ENCODE measurements at places on chromosomes 11 and 22.

DNA sequence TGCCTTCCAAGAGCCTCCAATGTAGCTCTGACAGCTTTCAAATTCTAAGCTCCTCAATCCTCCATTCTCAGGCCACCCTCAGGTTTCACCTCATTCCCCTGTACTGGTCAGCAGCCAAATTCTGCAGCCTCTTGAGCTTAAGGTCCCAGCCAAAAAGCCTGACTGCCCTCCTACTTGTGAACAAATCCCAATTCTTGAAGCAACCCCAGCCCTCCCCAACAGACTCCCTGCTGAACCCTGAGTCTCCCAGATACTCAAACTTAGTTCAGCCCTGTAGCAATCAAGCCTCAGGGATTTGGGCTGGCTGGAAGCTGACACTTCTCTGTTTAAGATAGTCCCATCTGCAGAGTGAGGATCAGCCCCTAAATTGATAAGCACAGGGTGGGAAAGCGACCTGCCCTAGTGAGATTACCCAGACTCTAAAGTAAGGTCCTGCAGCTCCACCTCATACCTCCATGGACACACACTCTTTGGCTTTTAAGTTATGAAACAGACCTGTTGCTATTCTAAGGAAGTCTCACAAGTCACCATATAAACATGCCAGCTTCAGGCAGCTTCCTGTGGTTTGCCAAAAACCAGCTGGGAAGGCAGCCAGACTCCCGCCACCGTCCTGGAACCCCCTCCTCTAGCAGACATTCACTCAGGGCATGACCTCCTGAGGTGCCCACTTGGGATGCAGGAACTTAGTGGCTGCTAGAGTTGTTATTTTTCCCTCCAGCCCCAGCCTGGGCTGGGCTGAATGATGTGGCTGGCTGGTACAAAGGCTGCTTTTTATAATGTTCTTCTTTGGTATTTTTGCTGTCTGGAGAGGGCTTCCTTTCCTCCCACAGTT is 82.5 kb upstream of the PICALM start:
- no peak for DNase-seq

GRCh38 chr11:98710986-98711385 is 309.8 kb upstream of the CNTN5 start:
- DNase-seq, result no peak

DNA sequence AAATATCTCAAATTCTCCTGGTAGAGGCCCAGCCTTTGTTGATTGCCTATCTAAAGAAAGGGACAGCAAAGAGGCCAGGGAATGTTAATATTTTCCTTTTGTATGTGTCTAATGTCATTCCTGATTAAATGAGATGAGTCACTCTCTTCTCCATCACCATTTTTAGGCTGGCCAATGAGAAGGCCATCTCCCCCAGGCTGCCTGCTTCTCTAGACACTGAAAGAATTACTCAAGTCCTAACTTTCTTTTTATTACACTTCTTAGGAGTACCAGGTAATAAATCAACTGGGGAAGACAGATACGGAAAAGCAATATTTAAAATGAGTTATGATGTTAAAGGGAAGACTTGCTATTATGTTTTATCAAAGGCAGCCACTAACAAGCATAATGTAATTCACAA is 259.2 kb upstream of the SORL1-AS1 start:
- DNase-seq, result no peak

DNA sequence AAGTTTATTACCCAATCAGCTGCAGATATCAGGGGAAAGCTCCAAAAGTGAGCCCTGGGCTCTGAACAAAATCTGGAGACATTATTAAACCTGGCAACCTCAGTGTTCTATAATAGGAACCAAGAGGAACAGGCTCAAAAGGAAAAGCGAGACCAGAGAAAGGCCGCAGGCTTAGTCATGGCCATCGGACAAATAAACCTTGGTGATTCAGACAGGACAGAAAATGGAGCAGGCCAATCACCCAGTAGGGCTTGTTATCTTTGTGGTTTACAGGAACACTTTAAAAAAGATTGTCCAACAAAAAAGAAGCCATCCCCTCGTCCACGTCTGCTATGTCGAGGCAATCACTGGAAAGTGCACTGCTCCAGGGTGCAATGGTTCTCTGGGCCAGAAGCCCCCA is 7.7 kb upstream of the PANX1 start:
- DNase-seq, result no peak

DNA sequence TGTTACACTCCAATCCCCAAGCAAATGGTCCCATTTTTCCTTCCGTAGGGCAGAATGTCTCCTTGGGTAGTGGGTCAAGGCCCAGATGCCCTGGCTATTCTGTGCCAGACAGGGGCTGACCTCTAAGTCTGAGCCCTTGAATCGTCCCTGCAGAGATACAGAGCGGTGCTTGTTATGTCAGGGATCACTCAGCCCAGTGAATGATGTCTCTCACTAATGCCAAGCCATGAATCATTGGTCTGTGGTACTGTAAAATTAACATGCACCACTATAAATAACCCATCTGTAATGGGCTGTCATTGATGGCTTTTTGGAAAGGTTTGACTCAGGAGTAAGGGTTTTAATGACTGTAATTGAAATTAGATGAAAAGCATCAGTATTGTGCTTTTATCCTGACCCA is 35.3 kb upstream of the KIRREL3 start:
- DNase-seq, result no peak

- DNase-seq, result no peak
Observed at GRCh38 chr22:38843657-38844314, at the start of gene NPTXR. NPTXR (minus strand) TSS chr22:38844028.

GRCh38 chr22:17707526-17707925 is 66.7 kb downstream of the BID start:
- no peak for DNase-seq

GRCh38 chr22:20110359-20110985 is 5.4 kb upstream of the RANBP1 start:
- DNase-seq, result no peak

GRCh38 chr11:99884750-99885149 is 802.3 kb upstream of the ARHGAP42 start:
- DNase-seq, result no peak

DNA sequence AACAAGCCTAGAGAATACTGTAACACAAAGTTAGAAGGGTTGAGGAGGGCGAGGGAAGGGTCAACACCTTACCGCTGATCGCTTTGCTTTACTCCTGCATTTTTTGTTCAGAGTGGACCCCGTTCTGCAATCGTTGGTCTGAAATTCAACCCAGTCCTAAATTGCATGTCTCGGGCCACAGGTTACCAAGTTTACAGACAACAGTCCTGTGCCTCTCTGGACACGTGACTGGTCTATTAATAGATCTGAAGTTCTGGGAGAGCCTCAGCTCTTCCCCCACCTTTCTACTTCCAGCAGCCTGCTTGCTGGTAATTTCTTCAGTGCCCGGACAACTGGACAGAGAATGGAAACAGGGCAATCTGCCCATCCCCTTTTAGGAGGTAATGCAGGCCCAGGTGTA is 74.2 kb downstream of the STIM1 start:
- no peak for DNase-seq

DNA sequence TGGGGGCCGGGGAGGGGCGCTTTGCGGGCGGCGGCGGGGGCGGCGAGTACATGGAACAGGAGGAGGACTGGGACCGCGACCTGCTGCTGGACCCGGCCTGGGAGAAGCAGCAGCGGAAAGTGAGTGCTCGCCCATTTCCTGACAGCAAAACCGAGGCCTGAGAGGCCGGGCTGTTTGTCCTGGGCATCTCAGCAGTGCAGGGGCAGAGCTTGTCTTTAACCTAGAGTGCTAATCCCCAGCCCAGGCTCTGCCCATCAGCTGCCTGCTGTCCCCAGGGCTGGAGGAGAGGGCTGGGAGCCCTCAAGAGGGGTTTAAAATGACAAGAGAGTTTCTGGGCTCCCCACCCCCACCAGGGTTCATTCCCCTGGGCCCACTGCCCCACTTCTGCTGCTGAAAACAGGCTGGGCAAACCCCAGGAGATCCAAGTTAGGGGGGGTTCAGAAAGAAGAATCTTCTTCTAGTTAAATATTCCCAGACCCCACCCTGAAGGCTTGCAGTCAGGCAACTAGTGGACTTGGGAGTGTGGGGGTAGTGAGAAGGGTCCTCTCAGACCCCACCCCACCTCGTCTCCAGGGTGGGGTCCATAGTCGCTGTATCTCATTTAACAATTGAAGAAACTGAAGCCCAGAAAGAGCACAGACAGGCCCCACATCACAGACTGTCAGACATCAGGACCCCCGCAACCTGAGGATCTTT is 411 bp downstream of the ACTN3 start:
- no peak for DNase-seq

DNA sequence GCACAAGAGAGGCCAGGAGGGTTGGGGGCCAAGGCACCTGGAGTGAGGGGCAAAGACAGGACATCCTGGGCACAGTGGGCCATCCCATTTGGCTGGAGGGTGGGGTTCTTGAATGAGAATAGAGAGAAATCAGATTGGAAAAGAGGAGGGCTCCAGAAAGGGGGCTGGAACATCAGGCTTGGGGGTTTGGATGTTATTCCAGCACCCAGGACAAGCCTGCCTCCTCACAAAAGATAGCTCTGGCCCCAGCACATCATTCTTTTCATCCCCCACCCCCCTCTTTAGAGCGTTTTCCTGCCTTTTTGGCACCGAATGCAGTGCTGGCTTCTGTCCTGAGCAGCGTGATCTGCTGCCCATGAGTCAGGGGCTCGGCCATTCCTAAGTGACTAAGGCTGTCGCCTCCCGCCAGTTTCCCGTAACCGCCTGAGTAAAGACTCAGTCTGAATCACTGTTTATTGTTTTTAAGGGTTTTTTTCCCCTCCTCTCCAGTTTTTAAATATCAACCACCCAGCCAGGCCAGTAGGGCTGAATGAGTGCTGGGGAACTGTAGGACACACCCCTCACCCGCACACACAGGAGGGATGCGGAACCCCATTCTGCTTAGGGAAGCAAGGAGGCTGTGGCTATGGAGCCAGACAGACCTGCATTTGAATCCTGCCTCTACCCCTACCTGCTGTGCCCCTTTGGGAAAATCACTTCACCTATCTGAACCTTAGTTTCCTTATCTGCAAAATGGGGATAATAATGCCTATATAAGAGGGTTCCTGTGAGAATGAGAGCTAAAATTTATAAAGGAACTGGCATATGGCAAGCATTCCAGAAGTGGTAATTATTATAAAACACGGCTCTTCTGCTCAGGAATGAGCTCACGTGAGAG is 32.4 kb upstream of the NAV2 start:
- no peak for DNase-seq

DNA sequence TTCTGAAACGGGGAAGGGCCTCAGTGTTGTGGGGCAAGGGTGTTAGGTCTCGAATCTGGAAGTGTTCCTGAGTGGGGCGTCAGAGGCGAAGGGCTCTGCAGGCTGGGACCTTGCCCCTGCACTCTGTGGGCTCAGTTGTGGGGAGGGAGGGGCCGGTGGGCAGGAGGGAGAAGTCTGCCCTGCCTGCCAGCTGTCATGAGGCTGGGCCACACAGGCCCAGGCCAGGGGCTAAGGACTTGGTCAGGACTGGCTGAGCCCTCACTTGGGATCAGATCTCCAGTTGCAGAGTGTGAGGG is at the start of gene CRACR2B:
Gene CRACR2B, plus strand, starts transcription at position 23 of the 296 bp plus-strand sequence. CDS start 689 bp downstream, outside the sequence.
- DNase-seq, result no peak

- no peak for DNase-seq
Observed at GRCh38 chr11:78149646-78150045, 10.2 kb upstream of the ALG8 start.

- DNase-seq, result no peak
Observed at GRCh38 chr11:22581354-22582150, 44.1 kb downstream of the FANCF start.

GRCh38 chr11:122646549-122647340 is 8.8 kb upstream of the UBASH3B start:
- DNase-seq, result no peak

DNA sequence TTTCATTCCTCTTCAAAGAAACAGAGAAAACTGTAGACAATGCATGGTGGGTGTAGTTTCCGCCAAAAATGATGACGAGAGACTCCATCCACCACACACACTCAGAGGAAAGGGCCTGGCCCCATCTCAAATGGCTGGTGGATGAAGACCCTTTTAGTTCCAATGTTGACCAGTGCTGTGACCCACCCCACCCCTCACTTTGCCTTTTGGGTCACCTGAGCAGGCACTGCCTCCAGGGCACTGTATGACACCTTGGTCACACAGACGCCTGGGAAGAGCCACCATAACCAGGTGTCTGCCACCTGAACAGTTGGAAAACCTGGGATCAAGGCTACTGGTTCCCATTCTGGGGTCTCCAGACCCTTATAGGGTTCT is 121.3 kb downstream of the MPPED1 start:
- no peak for DNase-seq

- no peak for DNase-seq
Observed at GRCh38 chr11:44743959-44744557, 17.3 kb downstream of the TSPAN18 start.

DNA sequence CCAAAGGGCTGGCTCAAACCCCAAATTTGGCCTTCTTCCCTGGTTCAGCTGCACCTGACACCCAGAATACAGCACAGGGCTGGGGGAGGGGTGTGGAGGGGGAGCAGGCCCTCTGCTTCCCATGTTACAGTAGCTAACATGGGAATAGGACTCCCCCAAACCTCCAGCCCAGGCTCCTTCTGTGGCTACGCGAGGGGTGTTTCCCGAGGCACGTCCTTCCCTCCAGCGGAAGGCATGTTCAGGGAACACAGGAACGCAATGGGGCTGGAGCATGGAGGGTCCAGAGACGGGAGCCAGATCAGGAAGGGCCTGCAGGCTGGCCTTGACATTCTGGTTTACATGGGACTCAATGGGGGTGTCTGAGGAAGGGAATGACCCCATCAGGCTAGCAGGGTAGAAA is 11.8 kb upstream of the IGLL1 start:
- no peak for DNase-seq

GRCh38 chr11:87030458-87031054 is 7.2 kb upstream of the TMEM135 start:
- no peak for DNase-seq

GRCh38 chr22:38966380-38966702 is 8.9 kb downstream of the APOBEC3A start:
- DNase-seq, result no peak

- no peak for DNase-seq
Observed at GRCh38 chr11:102473543-102473942, 21.0 kb upstream of the TMEM123 start.

DNA sequence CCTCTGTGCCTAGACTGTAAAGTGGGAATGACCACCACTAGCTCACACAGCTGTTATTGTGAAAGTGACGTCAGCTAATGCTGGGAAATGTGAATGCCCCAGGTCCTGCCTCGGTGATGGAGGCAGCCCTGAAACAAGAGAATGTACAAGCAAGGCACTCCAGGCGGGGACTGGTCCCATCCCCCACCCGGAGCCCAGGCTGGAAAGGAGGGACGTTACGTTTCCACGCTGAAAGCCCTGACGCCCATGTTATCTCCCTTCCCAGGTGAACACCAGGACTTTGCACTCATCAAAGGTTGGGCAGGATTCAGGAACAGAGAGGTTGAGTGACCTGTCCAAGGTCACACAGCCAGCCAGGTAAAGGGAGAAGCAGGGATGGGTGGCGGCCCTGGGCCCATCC is 784 bp downstream of the SULT4A1 start:
- no peak for DNase-seq

DNA sequence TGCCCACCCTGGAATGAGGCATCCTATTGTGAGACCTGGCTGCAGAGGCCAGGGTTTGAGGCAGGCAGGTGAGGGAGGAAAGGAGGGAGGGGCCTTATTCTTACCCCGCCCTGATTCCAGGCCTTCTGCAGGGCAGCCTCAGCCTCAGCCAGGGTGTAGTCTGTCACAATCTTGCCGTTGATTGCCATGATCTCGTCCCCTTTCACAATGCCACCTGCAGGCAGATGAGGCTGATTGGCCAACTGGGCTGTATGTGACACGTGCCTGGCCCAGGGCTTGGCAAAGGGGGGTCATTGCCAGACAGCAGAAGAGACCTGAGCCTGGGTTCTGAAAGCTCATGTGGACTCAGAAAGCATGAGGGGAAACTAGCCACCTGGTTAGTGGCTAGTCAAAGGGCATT is 21.4 kb upstream of the ABCC8 start:
- DNase-seq, result no peak
